ENCODE measurements at places on chromosomes 1 and 21.

GRCh38 chr1:200033511-200034261 is 6.2 kb downstream of the NR5A2 start:
- DNase-seq = no peak

GRCh38 chr1:12063141-12064072 is at the start of gene TNFRSF8:
Gene TNFRSF8 (plus strand): TSS chr1:12063303. CDS start chr1:12063599, 296 bp downstream.
- DNase-seq = peak; percentile 36

DNA sequence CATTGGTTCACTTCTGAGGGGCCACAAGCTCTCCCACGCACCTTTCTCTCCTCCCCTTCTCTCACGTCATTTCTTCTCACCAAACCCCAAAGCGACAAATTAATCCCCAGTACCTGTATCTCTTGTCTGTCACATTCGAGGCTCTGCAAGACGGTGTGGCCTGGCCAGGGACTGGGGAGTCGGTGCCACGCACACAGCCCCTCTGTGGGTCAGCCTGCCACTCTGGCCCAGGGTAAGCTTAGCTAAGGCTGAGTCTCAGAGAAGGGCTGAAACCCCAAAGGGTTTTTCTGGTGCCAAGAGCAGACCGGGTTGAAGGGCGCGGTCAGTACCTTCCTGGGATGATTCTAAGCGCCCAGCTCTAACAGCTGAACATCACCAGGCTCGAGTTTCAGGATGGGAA is 34.2 kb upstream of the ZBTB40 start:
- no peak for DNase-seq

GRCh38 chr1:234943836-234944402 is 184.7 kb downstream of the TOMM20 start:
- DNase-seq = no peak

- DNase-seq = no peak
Measured at GRCh38 chr1:246476771-246477170, 30.3 kb downstream of the SMYD3 start.

DNA sequence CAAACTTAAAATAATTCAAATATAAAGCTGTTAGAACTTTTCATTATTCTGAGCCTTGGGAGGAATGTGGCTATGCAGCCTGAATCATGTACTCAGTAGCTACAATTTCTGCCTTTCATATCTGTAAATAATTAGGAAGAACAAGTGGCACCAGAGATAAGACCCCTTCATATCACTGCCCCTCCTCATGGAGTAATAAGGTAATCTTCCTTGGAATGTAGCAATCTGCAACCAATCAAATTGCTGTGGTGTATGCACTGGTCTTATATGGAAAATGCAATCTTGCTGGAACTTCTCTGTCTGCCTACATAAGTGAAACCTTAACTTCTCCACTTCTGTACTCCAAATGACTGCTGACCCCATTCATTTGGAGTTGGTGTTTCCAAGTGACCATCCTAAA is 104.4 kb upstream of the VANGL1 start:
- no peak for DNase-seq
